ENCODE measurements at places on chromosomes 2 and 18. TPM values are rescaled to one million over a fixed set of nuclear protein-coding genes. Genes with fewer than 3 reads are reported as not detected.

Gene TCF23
- total RNA-seq: not detected

Gene ELOA2
- not detected for total RNA-seq

Gene LRRC30
- not detected for total RNA-seq

Gene DNAJB2
- 33.3 TPM for total RNA-seq

Gene IL1A
- total RNA-seq: not detected

Gene LCT
- under 0.01 TPM for total RNA-seq

Gene CACNB4
- total RNA-seq: 4.3 TPM

- DNase-seq: peak; percentile 93
Measured at GRCh38 chr18:48539406-48540250, 797 bp downstream of the CTIF start.

DNA sequence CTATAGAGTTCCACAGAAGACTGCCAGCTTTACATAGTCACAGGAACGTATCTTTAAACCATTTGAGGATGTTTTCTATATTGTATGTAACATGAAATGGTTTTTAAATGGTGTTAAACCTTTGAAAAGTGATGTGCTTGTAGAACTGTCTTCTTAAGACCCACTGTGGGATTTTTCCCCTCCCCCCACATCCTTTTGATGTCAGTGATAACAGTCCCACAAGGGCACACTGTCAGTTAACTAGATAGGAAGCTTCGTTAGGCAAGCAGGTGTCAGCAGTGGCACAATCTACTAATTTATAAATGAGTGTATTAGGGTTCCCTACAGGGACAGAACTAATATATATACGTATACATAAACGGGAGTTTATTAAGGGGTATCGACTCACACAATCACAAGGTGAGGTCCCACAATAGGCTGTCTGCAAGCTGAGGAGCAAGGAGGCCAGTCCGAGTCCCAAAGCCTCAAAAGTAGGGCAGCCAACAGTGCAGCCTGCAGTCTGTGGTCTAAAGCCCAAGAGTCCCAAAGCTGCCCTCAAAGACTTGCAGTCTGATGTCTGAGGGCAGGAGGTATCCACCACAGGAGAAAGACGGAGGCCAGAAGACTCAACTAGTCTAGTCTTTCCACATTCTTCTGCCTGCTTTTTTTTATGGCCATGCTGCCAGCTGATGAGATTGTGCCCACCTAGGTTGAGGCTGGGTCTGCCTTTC, 23.8 kb upstream of the HNRNPLL start:
- no peak for DNase-seq

DNA sequence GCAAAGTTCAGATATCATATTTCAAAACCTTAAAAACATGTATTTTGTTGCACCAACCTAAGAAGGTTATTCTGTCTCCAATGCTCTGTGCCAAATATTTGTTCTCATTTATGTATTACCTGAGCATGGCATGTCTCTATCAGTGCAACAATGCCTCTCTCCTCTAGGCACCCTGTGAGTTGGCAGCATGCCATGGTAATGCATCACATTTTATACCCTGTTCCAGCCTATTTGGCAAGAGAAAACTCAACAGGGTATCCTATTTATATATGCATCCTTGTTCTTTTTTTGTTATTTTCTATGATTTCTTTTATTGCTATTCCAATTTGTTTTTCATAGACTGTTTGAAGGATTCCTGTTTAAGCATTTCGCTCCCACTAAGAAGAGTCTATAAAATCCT, 126.3 kb upstream of the NRXN1 start:
- no peak for DNase-seq

DNA sequence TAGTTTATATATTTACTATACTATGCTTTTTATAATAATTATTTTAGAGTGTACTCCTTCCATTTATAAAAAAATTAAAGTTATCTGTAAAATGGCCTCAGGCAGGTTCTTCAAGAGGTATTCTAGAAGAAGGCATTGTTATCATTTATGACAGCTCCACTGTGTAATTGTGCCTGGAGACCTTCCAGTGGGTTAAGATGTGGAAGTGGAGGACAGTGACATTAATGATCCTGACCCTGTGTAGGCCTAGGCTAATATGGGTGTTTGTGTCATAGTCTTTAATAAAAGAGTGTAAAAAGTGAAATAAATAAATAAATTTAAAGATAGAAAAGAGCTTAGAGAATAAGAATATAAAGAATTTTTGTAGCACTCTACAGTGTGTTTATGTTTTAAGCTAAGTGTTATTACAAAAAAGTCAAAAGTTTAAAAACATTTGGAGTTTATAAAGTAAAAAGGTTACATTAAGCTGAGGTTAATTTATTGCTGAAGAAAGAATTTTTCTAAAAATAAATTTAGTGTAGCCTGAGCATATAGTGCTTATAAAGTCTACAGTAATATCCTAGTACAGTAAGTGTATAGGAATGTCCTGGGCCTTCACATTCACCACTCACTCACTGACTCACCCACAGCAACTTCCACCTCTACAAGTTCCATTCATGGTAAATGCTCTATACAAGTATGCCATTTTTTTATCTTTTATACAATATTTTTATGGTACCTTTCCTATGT, 190.0 kb upstream of the SESTD1 start:
- peak; percentile 79 for DNase-seq

- no peak for DNase-seq
Measured at GRCh38 chr2:56199492-56199891, 15.7 kb downstream of the CCDC85A start.

GRCh38 chr2:30968660-30969397, 161.6 kb upstream of the CAPN13 start:
- DNase-seq: no peak

DNA sequence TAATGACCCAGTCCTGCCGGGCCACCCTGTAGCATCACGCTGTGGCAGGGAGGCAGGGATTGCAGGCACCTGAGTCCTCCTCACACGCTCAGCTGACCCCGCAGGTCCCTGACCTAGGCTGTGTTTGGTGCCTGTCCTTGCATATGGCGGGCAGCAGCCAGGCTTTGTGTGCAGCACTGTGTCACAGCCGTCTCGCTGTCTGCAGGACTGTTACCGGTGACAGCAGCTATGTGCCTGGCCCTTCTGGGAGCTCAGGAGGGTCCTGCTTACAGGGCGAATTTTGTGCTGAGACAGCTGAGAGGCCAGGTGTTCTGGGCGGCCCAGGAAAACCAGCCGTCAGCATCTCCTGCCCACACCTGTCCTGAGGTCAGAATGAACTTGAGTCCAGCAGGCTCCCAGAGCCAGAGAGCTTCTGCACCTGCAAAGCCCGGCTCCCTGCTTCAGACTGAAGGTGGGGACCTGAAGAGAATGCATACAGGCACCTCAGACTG, 10.4 kb upstream of the ARID5A start:
- no peak for DNase-seq

- DNase-seq: no peak
Measured at GRCh38 chr18:24560511-24560981, 100.1 kb downstream of the HRH4 start.

DNA sequence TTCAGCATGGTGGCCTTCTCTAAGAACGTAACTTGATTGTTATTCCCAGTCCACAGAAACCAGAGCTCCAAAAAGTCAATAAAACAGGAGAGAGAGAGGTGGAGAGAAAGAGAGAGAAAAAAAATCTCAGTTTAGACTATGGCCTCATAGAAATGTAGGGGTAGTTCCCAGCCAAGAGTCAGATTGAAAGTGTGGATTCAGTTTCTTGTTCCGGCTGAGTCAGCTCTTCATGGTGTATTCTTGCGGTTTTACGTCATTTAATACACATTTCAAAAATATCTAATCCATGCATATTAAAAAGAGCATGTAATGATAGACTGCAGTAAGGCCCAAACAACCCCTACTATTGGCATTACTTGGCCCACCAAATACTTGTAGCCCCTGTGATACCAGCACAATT, 303.9 kb downstream of the ETAA1 start:
- peak; percentile 30 for DNase-seq

DNA sequence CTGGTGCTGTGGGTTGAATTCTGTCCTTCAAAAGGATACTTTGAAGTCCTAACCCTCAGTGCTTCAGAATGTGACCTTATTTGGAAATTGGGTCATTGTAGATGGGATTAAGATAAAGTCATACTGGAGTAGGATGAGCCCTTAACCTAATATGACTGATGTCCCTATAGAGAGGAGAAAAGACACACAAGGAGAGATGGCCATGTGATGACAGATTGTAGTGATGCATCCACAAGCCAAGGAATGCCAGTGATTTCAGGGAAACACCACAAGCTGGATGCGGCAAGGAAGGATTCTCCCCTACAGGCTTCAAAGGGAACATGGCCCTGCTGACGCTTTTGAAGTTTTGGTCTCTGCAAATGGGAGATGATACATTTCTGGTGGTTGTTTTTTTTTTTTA, 24.7 kb upstream of the CCBE1 start:
- no peak for DNase-seq

DNA sequence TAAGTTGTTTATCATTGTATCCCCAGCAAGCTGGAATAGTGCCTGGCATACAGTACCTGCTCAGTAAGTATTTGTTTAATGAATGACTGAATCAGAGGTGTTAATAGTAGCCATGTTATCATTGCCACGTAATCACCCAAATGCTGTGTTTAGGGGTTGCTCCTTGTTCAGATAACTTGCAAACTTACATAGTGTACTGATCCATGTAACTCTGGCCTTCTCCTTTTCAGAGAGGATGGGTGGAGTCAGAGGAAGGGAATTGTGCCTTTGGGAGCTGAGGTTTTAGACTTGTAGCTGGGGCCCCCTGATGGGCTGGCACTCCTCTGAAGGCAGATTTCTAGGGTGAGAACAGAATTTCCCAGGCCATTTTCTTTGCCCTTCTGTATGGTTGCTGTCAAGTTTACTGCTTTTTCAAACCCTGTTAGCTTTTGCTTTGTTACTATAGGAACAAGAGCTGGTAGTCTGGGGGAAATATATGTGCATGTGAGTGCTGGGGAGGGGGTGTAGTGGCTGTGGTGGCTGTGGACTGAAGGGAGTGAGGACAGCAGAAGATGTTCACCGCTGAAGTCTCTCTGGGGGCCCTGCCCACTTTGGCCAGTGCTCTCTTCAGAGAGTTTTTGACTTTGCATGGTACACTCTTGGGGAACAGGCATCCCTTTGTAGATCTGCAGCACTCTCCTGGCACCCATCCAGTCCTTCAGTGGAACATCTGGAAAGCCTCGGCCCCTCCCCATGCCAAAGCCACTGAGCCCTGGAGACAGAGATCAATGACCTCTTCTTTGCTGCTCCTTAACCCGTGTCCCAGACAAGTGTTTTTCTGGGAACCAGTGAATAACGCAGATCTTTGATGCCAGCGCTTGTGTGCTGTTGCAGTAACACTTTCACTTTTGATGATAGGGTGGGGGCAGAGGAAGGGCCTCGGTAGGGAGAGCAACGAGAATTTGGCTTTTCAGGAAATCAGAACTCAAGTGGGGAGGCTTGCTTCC, 209.0 kb downstream of the PRKCE start:
- peak; percentile 59 for DNase-seq

- DNase-seq: no peak
Measured at GRCh38 chr18:69889009-69889408, 58.7 kb downstream of the CD226 start.

DNA sequence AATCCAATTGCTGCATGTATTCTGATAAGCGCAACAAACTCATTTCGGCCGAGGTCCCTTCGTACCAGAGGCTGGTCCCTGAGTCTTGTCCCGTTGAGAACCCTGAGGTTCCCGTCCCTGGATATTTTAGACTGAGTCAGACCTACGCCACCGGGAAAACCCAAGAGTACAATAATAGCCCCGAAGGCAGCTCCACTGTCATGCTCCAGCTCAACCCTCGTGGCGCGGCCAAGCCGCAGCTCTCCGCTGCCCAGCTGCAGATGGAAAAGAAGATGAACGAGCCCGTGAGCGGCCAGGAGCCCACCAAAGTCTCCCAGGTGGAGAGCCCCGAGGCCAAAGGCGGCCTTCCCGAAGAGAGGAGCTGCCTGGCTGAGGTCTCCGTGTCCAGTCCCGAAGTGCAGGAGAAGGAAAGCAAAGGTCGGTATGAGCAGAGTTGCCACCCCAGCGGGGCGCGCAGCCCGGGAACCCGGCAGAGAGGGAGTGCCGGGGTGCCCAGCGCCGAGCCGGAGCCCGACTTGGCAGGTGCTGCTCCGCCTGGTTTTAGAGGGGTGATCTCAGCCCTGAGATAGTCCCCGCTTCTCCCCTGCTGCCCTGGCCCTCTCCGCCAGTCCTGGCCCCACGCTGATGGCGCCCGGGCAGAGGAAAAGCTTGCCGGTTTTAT, 714 bp downstream of the HOXD10 start:
- peak; percentile 81 for DNase-seq

GRCh38 chr2:56288838-56289580, 105.2 kb downstream of the CCDC85A start:
- DNase-seq: no peak

- DNase-seq: peak; percentile 53
Measured at GRCh38 chr2:223169830-223170605, 118.0 kb downstream of the KCNE4 start.

GRCh38 chr2:196165016-196165415, 6.4 kb downstream of the STK17B start:
- DNase-seq: no peak

GRCh38 chr2:68908392-68908970, 37.3 kb upstream of the BMP10 start:
- peak; percentile 27 for DNase-seq

DNA sequence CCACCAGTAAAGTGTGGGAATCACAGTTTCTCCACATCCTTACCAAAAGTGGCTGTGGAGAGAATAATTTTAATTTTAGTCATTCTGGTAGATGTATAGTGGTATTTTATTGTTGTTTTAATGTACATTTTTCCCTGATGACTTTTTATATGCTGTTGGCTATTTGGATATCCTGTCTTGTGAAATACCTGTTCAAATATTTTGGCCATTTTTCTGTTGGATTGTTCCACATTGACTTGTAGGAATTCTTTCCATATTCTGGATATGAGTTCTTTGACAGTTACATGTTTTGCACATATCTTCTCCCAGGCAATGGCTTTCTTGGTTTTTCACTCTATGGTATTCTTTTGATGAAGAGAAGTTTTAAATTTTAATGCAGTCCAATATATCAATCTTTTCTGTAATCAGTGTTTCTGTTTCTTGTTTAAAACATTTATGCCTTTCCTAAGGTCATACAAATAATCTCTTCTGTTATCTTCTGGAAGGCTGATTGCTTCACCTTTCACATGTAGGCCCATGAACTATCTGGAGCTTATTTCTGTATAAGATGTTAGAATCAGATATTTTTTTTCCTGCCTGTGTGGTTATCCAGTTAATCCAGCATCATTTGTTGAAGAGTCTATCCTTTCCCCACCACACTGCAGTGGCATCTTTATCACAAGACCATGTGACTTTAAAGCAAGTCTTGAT, 19.0 kb downstream of the AFTPH start:
- DNase-seq: no peak

- no peak for DNase-seq
Measured at GRCh38 chr2:16553226-16553625, 112.4 kb downstream of the CYRIA start.

DNA sequence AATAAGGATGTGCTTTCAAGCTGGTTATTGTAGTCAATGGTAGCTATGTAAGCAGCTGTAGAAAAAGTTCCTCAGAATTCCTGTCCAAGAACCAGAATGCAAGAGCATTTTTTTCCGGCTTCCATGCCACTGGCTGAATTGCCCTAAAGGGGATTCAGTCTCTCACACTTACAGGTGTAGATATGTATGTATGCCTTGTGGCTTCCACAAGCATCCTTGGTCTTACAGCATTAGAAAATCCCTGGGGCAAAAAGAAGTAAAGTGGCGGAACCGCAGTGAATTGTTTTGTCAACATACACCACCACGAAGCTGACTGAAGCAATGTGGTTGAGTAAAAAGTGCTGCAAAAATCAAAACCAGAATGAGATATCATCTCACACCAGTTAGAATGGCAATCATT, 54.6 kb downstream of the FANCL start:
- DNase-seq: no peak
